ENCODE measurements at places on chromosomes 5 and 9. TPM values are rescaled to one million over a fixed set of nuclear protein-coding genes. Genes with fewer than 3 reads are reported as not detected.

DNA sequence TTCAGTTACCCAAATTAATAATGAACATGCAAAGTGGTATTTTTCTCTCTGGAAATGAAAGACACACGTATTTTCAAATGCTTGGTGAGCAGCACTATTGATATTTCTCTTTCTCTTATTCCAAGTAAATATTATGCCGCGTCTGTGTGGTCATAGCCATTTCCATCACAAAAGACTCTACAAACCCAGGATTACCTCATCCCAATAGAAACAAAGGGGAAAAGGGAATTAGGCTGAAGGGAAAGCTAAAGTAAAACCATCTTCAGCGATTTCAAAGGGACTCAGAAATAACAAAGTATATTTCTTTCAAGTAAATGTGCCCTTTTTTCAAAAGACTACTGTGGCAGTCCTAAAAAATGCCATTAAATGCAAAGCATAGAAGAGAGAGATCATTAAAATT is 62.0 kb upstream of the FST start:
- H3K27me3 ChIP-seq = no peaks in the 10 kb centered on the region
- no peak overlapping the region for H3K4me3 ChIP-seq
- no peaks in the 10 kb centered on the region for H3K4me1 ChIP-seq
- no peaks in the 10 kb centered on the region for H3K36me3 ChIP-seq
- H3K27ac ChIP-seq = no peak overlapping the region

GRCh38 chr5:74310386-74310785 is 330.1 kb downstream of the ENC1 start:
- H3K36me3 ChIP-seq = no peaks in the 10 kb centered on the region
- no peaks in the 10 kb centered on the region for H3K4me1 ChIP-seq
- H3K27me3 ChIP-seq = no peaks in the 10 kb centered on the region
- H3K27ac ChIP-seq = no peak overlapping the region

DNA sequence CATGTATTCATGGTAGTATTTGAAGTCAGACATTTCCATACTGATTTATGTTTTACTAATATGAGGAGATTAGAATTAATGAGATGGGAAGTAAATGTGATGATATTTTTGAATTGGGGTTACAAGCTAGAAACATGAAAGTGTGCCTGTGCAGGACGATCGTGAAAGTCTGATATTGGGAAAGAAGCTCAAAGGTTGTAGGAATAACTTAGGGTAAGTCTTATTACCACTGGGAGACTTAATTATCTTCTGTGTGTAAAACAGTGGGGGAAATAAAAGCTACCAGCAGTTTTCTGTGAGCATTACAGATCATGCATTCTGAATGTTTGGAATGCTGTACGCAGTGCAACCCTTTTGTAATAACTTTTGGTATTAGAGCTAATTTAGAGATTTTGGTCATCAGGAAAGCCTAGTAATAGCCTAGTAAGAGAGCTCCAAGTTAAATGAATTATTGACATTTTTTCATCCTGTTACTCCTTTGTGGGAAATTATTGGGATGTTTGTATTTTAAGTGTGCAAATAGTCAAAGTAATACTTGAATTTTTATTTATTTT is 153.9 kb downstream of the PCSK5 start:
- no peaks in the 10 kb centered on the region for H3K27me3 ChIP-seq
- H3K36me3 ChIP-seq = peaks cover 2% of the 10 kb centered on the region
- DNase-seq = no peak
- no peak overlapping the region for H3K27ac ChIP-seq
- H3K4me1 ChIP-seq = peaks cover 3% of the 10 kb centered on the region

DNA sequence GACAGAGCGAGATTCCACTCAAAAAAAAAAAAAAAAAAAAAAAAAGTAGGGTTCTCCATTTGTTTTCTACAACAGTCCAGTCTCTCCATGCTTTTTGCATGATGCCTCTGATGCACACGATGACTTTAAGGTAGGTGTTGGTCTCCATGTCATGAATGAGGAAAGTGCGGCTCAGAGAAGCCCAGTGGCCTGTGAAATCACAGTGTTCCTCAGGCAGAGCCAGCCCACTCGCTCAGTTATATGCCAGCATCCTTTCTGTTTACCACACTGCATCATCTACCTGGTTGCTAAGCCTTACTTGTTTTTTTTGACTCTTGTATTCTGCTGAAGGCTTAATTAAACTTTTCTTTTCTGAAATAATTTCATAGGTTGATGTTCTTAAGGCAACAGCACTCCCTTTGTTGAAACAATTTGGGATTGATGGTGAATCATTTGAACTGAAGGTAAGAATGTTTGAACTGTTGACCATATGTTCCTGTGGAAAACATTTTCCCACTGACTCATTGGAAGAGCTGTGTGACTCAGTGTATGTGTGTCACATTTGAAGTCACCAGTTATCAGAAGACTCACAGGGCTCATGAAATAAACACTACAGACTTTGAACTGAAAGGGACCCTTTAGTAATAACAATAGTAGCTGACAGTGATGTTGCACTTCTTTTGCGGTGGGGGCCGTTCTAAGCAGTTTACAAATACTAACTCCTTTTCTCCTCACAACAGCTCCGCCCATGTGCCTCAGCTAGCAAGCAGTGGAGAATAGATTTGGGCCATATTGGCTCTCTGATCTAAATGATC is 40.2 kb downstream of the RCL1 start:
- H3K36me3 ChIP-seq = peaks cover 10% of the 10 kb centered on the region
- no peaks in the 10 kb centered on the region for H3K27me3 ChIP-seq

GRCh38 chr5:102341681-102342288 is 45.7 kb upstream of the SLCO4C1 start:
- no peaks in the 10 kb centered on the region for H3K27me3 ChIP-seq
- H3K36me3 ChIP-seq = no peaks in the 10 kb centered on the region
- no peak for DNase-seq
- H3K4me1 ChIP-seq = no peaks in the 10 kb centered on the region
- H3K4me3 ChIP-seq = no peak overlapping the region

GRCh38 chr9:134793288-134794188 is 87.1 kb upstream of the FCN2 start:
- H3K4me3 ChIP-seq = no peak overlapping the region
- no peak overlapping the region for H3K27ac ChIP-seq
- H3K27me3 ChIP-seq = no peaks in the 10 kb centered on the region
- no peaks in the 10 kb centered on the region for H3K4me1 ChIP-seq
- no peak for DNase-seq

DNA sequence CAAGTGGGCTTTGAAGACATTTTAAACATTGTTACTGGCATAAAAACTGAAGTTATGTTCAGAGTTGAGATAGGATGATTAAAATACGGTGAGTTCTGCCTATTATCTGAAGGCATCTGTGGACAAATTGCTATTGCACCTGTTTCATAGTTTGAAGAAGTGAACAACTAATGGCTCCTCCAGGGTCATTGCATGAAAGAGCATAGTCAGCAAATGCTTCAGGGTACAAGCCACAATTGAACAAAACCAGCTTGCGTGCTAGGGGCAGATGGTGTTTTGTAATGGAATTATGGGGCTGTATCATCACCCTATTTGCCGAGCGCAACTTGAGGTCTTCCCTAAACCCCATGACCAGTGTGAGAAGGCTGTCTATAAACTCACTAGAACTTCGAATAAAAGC is 369.1 kb downstream of the MTRR start:
- no peaks in the 10 kb centered on the region for H3K4me1 ChIP-seq
- H3K27ac ChIP-seq = no peak overlapping the region
- no peaks in the 10 kb centered on the region for H3K36me3 ChIP-seq
- DNase-seq = no peak

DNA sequence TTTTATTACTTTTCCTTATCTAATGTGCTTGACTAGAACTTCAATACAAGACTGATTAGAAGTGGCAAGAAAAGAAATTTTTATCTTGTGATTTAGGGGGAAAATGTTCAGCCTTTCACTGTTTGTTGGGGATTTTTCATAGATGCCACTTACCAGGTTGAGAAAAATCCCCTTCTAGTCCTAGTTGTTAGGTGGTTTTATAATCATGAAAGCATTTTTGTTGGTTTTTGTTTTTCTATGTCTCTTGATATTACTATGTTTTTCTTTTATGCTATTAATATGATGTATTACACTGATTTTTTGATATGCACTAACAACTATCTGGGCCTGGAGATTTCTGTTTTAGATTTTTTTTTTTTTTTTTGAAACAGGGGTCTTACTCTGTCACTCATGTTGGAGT is 134.0 kb downstream of the PARP8 start:
- no peak overlapping the region for H3K27ac ChIP-seq
- H3K4me1 ChIP-seq = no peaks in the 10 kb centered on the region
- H3K36me3 ChIP-seq = peaks cover 15% of the 10 kb centered on the region
- no peak overlapping the region for H3K4me3 ChIP-seq

DNA sequence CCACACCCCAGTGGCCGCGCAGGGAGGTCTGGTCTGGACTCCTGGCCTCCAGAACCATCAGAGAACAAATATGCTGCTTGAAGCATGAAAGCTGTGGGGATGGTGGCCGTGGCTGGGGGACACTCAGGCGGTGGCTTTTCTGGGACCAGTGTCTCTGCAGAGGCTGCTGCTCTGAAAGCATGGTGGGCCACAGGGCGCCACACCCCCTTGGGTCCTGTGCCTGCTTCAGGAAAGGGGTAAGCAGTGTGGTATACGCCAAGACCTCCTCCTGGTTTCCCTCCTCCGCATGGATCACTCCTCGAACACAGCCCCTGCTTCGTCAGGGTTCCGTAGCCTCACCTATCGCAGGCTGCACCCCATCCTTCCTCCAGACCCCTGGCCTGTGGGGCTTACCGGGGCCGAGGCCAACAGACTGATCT is 19.7 kb upstream of the TERT start:
- peaks cover 27% of the 10 kb centered on the region for H3K36me3 ChIP-seq
- H3K4me3 ChIP-seq = no peak overlapping the region
- no peak overlapping the region for H3K27ac ChIP-seq
- no peak for DNase-seq

DNA sequence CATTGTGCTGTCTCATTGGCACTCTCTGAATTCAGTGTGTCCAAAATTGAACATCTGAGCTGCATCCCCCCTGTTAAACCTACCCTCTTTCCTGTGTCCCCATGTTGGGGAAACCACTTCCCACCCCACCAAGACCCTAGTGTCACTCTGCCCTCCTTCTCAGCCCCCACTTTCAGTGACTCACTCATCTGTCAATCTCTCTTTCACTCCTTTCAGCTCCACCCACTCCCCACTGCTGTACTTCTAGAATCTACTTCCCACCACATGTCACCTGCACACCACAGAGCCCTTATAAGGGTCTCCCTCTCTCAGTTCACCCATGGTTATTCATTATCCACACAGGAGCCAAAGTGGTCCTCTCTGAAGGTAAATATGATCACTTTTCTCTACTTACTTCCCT is 5.8 kb upstream of the SPOCK1 start:
- no peak overlapping the region for H3K4me3 ChIP-seq
- H3K27me3 ChIP-seq = no peaks in the 10 kb centered on the region
- peaks cover 2% of the 10 kb centered on the region for H3K4me1 ChIP-seq
- no peak overlapping the region for H3K27ac ChIP-seq

PSD2 gene
- 0.09 TPM for total RNA-seq

ASPN gene
- not detected for total RNA-seq

SOHLH1 gene
- total RNA-seq = not detected

GPX8 gene
- total RNA-seq = 37.9 TPM

TJP2 gene
- total RNA-seq = 133 TPM

CHD1 gene
- 62.7 TPM for total RNA-seq

GDA gene
- 3.6 TPM for total RNA-seq
